ENCODE measurements at places on chromosomes 1 and 21. TPM values are rescaled to one million over a fixed set of nuclear protein-coding genes. Genes with fewer than 3 reads are reported as not detected.
A peak's percentile ranks its signal among the peaks of the same experiment; 100 is the strongest.

- DNase-seq, result no peak
Measured at GRCh38 chr1:65470766-65471165, 50.3 kb downstream of the LEPR start.

The CFAP74 gene
- not detected for total RNA-seq

The SHISA4 gene
- total RNA-seq, result 25.0 TPM

DNA sequence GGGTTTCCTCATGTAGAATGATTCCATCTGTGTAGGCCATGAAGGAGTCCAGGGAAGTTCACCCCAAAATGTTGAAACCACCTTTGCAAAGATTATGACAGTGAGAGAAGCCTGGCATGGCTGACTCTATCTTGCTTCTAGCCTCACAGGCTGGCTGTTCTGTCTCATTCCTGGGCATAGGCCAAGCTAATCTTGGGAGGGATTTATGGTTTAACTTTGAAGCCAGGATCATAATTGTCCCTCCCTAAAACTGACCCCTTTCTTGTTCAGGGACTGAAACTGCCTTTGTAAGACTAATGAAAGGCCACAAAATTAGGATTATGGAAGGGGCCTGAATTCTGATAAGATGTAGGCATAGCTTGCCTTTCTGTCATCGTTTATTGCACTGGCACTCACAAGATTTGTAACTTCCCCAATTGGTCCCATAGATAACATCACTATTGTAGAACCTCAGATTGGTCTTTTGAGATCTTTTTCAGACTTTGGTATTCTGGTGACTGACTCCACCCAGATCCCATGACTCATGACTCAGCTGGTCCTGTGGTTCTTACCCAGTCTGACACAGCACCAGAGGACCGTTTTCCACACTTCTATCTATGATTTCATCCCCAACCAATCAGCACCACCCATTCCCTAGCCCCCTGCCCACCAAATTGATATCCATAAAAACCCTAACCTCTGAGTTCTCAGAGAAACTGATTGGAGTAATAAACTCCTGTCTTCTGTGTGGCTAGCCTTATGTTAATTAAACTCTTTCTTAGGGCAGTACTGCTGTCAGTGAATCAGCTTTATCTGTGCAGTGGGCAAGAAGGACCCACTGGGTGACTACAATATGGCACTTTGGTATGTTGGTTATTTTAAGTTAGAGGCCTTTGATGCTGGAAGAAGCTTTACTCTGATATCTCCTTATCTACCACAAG is 13.6 kb upstream of the LAMTOR5 start:
- peak; percentile 70 for DNase-seq

- DNase-seq, result no peak
Measured at GRCh38 chr1:208604295-208604694, 360.1 kb upstream of the PLXNA2 start.

The CACNA1S gene
- total RNA-seq, result not detected

All from fibroblast of villous mesenchyme (primary cell).